ENCODE measurements at places on chromosomes 16 and 17. TPM values are rescaled to one million over a fixed set of nuclear protein-coding genes. Genes with fewer than 3 reads are reported as not detected.
A peak's percentile ranks its signal among the peaks of the same experiment; 100 is the strongest.

DNA sequence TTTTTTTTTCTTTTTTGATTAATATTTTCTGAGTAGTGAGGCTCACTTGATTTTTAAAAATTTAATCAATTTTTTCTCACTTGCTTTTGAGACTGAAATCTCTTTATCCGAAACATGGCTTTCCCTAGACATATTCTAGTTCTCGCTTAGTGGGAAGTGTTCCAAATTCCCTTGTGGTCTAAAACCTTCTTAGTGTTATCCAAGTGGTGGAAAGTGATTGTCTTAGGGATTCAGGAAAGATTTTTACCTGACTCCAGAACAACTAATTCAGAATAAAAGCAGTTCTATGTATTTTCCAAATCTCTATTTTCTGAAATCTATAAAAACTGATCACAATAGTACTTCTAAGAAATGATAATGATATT lies 178.8 kb downstream of the MAP2K6 start:
- no peaks in the 10 kb centered on the region for H3K4me1 ChIP-seq
- no peaks in the 10 kb centered on the region for H3K36me3 ChIP-seq
- no peak overlapping the region for H3K27ac ChIP-seq
- peaks cover 23% of the 10 kb centered on the region for H3K27me3 ChIP-seq
- no peak for DNase-seq

DNA sequence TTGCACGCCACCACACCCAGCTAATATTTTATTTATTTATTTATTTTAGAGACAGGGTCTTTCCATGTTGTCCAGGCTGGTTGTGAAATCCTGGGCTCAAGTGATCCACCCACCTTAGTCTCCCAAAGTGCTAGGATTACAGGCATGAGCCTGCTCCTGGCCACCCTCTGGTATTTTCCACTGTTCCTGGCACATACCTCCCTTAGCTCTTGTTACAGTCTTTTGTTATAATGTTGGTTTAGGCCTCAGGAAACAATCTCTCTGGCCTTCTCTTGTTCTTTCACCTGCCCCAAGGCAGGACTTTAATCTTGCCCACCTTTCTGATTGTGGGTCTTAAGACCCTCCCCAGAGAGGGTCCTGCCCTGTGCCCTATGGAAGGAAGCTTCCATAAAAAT lies 3.6 kb upstream of the CYTH1 start:
- peaks cover 31% of the 10 kb centered on the region for H3K4me1 ChIP-seq
- H3K27me3 ChIP-seq, result no peaks in the 10 kb centered on the region
- H3K27ac ChIP-seq, result peak overlapping the region; percentile 94
- H3K4me3 ChIP-seq, result no peak overlapping the region
- no peaks in the 10 kb centered on the region for H3K36me3 ChIP-seq
- no peak for DNase-seq

- H3K27me3 ChIP-seq, result no peaks in the 10 kb centered on the region
- peak; percentile 93 for DNase-seq
- peak within 1 kb of the TSS; percentile 95 for H3K27ac ChIP-seq
- H3K4me3 ChIP-seq, result peak within 1 kb of the TSS; percentile 95
These were observed at the start of gene TELO2 for GRCh38 chr16:1492923-1493745. Gene TELO2 (plus strand): TSS chr16:1493360. CDS start chr16:1494282, 922 bp downstream.

CLDN7 gene
- total RNA-seq, result 1.2 TPM

ZNF423 gene
- not detected for total RNA-seq

GRCh38 chr17:58047376-58048150 lies 35.7 kb upstream of the DYNLL2 start:
- no peak for DNase-seq
- peaks cover 3% of the 10 kb centered on the region for H3K36me3 ChIP-seq
- H3K27ac ChIP-seq, result no peak overlapping the region

ZNF385C gene
- total RNA-seq, result 0.16 TPM

DNA sequence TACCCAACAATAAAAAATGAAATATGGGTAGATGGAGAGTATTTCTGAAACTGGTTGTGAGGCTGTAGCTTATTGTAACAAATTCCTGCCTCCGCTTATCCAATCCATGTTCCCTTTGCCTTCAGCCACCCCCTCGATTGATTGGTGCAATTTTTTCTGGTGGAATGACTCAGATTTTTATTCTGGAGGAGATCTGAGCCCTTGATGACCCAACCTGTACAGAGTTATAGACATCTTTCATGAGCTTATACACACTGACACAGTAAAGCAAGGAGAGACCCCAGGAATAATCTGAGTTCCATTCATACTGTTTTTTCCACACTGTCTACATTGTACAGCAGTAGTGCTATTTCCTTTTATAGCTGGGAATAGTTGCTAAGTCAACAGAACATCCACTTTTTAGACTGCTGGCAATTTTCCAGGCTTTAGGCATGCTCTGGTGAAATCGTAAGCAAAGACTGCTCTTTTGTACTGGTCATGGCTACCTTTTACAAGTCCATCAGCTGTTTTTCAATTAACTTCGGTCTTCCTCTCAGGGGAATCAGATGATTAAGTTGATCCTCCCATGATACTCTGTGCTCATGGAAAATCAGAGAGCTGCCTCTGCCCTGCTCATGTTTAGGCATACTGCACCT lies 30.1 kb downstream of the CCL4 start:
- H3K4me3 ChIP-seq, result no peak overlapping the region
- no peak for DNase-seq

PPP1R27 gene
- total RNA-seq, result not detected

KRTAP1-5 gene
- not detected for total RNA-seq

DNA sequence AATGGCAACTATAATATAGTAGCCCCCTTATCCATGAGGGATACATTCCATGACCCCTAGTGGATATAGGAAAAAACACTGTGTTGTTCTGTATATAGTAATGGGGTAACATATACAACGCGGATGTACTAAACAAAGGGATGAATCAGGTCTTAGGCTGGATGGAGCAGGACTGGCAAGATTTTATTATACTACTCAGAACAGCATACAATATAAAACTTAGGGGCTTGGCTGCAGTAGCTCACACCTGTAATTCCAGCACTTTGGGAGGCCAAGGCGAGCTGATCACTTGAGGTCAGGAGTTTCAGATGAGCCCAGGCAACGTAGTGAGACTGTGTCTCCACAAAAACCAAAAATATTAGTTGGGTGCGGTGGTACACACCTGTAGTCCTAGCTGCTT lies 26.8 kb downstream of the VMP1 start:
- H3K4me3 ChIP-seq, result no peak overlapping the region
- no peaks in the 10 kb centered on the region for H3K27me3 ChIP-seq
- peaks cover 11% of the 10 kb centered on the region for H3K4me1 ChIP-seq
- no peaks in the 10 kb centered on the region for H3K36me3 ChIP-seq
- no peak for DNase-seq

GRCh38 chr17:57674894-57675293 lies 70.2 kb downstream of the CCDC182 start:
- peaks cover 12% of the 10 kb centered on the region for H3K4me1 ChIP-seq
- no peak overlapping the region for H3K27ac ChIP-seq
- no peak overlapping the region for H3K4me3 ChIP-seq
- DNase-seq, result no peak

GRCh38 chr16:75064403-75065148 lies 52.0 kb downstream of the LDHD start:
- DNase-seq, result no peak
- H3K36me3 ChIP-seq, result no peaks in the 10 kb centered on the region
- H3K4me3 ChIP-seq, result peak overlapping the region; percentile 79
- peak overlapping the region; percentile 85 for H3K27ac ChIP-seq
- H3K4me1 ChIP-seq, result peaks cover 24% of the 10 kb centered on the region

GPRC5C gene
- total RNA-seq, result not detected

GRCh38 chr16:24516900-24517669 lies 22.3 kb upstream of the RBBP6 start:
- H3K27me3 ChIP-seq, result peaks cover 14% of the 10 kb centered on the region
- H3K27ac ChIP-seq, result no peak overlapping the region
- DNase-seq, result peak; percentile 39
- H3K4me3 ChIP-seq, result peak overlapping the region; percentile 62

All from T-helper 17 cell (primary cell).